ENCODE measurements at places on chromosomes 2 and 18.

- DNase-seq = no peak
Measured at GRCh38 chr2:160735696-160736095, 242.1 kb upstream of the RBMS1 start.

DNA sequence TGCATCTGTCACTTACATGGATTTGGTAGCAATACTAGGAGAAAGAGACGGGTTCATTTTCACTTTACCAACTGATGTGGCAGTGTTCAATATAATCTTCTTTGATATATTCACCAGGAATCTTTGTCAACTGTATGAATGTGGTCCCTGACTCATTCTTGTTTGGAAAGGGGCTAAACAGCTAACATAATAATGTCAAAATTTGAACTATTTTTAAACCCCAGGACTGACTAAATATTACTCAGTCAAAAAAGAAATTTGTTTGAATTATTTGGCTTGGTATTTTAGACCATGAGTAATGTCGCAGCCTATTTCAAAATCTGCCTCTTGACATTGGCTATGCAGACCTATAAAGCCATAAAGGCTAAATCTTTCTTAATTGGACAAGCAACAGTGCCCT lies 413.7 kb upstream of the RGPD4 start:
- DNase-seq = no peak

GRCh38 chr2:164903951-164904350 lies 51.4 kb downstream of the SLC38A11 start:
- peak; percentile 32 for DNase-seq

DNA sequence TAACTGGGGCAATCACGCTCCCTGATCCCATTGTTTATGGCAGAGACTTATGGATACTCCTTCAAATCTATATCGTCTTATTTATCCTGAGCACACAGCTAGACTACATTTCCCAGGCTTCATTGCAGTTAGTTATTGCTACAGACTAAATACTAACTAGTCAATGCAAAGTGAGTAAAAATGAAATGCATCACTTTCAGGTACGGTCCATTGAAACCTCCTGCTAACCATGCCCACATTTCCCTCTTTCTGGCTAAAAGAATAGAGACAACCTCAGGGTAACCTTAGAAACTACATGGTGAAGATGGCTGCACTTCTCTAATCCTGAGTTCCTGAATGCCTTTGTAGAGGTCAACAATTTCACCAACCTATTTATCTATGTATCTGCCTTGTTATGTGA lies 437.4 kb downstream of the EPHA4 start:
- no peak for DNase-seq

DNA sequence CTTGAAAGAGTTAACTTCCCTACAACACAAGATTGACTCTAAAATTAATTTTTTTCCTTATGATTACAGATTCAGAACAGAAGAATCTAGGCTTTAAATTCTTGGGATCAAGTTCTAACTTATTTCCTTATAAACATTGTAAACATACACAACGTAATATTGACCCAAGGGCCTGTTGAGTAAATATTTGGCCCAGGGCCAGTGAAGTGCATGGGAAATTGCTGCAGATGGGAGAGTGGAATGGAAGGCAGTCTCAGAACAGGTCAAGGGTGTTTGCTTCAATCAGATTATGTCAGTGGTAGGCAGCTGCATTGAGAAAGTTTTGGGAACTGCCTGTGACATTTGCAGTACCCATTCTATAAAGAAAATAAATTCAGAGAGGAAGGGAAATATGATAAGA lies 137.6 kb downstream of the MYO1B start:
- DNase-seq = peak; percentile 72

GRCh38 chr2:108414945-108415344 lies 34.1 kb upstream of the GCC2 start:
- DNase-seq = no peak

- peak; percentile 38 for DNase-seq
Measured at GRCh38 chr2:191318729-191319078, 73.5 kb downstream of the MYO1B start.

DNA sequence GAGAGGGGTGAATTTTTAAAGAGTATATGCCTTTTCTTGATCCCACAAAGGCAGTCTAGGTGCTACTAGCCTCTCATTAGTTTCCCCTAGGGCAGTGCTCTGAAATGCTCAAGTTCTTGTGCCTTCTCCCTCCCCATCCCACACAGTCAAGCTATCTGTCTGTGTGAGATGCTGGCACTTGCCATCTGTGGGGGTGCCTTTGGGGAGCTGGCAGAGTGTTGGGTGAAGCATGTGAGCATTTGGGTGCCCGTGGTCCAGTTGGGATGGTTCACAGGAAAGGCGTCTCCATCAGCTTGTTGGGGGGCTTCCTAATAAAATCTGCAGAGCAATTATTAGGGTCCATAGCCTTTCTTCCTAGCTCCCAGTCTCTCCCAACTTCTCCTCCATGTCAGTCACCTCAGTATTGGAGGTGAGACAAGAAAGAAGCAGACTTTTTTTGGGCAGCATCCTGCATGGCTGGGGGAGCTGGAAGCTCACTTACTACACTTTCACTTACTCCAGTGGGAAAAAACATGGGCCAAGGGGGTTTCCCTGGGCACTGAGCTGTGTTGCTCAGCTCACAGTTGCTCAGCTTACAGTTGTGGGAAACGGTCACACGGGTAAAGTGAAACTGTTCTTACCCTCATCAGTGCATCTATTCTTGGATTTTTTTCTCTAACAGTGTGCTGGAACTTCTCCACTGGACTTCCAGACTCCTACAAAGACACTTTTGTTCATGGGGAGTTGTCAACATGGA lies 29.3 kb downstream of the COLEC11 start:
- DNase-seq = no peak

DNA sequence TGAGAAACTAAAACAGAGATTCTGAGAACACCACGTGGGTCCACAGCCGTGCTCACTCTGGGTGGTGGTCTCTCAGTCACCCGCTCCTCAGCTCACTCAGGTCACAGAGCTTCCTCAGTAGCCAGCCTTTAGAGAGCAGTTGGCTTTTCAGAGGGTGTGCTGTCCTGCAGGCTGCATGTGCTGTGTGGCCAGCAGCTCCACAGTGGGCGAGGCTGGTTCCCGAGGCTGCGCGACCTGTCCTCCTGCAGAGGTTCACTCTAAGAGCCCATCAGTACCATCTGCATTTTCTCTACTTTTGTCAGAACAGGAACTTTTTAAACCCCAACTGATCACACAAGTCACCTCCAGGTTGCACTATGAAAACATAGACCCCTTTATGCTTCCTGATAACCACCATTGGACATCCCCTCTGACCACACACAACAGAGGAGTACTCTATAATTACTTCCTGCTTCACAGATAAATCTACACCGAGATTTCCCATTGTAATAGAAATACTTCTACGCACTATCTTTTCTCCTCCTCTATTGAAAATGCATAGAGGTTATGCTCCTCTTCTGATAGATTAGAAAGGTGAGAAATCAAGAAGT lies 93.1 kb downstream of the GYPC start:
- DNase-seq = no peak

- DNase-seq = no peak
Measured at GRCh38 chr2:166972002-166972401, 83.7 kb downstream of the XIRP2 start.

- DNase-seq = no peak
Measured at GRCh38 chr2:160308915-160309314, 108.8 kb upstream of the ITGB6 start.

GRCh38 chr2:151306621-151307020 lies 17.2 kb upstream of the NMI start:
- DNase-seq = no peak

GRCh38 chr2:47288864-47289263 lies 114.1 kb upstream of the MSH2 start:
- DNase-seq = no peak

GRCh38 chr18:24922491-24922890 lies 429.5 kb downstream of the ZNF521 start:
- no peak for DNase-seq

GRCh38 chr18:23538001-23538400 lies 34.7 kb downstream of the RMC1 start:
- no peak for DNase-seq

DNA sequence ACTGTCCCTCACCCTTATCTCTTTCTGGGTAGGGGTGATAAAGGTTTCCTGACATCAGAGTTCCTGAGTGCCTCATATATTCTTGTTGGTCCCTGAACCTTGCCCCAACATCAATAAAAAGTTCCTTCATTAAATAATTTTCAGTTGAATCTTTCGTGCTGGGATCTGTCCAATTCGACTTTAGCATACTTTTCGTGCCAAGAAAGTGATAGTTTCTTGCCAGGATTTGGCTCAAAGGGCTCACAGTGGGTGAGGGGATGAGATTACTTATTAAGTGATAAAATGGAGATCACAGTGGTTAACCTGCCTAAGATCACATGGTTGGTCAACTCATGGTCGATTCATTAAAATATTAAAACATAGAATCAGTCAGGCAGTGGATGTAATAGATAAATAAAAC lies 93.8 kb upstream of the SLC8A1 start:
- no peak for DNase-seq

- no peak for DNase-seq
Measured at GRCh38 chr2:240782221-240782885, 37.7 kb downstream of the KIF1A start.

DNA sequence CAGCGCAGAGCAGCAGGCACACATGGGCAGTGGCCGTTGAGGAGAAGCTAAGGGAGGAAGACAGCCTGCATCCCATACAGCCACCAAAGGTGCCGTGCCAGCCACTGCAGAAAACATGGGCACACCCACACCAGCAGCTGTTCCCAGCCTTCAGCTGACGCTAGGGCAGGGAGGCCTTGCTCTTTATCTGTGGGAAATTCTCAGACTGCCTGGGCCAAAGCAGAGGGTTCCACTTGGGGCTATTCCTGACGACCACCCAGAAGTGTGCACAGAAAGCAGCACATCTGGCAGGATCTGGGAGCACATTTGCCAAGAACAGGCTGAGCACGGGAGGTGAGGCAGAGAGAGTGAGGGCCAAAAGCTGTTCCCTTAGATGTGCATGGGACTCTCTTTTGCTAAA lies 101.3 kb upstream of the SOX11 start:
- no peak for DNase-seq

DNA sequence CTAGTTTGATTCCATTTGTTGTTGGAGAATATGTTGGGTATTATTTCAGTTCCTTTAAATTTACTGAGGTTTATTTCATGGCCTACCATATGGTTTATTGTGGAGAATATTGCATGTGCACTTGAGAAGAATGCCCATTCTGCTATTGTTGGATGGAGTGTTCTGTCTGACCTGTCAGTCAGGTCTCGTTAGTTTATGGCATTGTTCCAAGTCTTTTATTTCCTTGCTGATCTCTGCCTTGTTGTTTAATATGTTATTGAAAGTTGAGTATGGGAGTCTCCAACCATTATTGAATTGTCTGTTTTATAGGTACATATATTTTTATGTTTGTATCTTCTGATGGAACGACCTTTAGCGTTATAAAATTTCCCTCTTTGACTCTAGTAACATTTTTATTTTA lies 86.3 kb downstream of the PTPN4 start:
- DNase-seq = no peak

- peak; percentile 19 for DNase-seq
Measured at GRCh38 chr2:196131384-196131937, 39.9 kb downstream of the STK17B start.

DNA sequence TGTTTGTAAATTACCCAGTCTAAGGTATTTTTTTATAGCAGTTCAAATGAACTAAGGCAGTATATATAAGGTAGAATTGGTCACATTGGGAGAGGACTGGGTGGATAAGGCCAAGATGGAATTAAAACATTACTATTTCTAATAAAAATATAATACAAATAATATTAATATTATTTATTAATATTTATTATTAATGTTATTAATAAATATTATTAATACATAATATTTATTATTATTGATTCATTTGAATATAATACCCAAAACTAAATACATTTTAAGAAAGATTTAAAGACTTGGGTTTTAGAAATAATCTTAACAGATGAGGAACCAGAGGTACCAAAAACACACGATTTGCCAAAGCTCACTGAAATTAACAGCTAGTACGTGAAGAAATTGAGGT lies 30.5 kb upstream of the MC2R start:
- no peak for DNase-seq

DNA sequence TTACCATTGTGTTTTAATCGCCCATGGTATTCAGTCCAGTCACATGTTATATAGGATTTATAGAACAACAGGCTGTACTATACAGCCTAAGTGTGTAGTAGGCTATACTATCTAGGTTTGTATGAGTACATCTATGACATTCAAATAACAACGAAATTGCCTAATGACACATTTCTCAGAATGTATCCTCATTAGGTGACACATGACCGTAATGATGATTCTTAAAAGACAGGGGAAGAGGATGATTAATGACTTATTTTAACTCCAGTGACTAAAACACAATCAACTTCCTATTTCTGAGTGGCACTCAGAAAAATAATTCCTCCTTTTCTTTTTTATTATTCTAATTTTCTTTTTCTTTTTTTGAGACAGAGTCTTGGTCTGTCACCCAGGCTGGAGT lies 63.0 kb upstream of the ACSL3 start:
- no peak for DNase-seq

- no peak for DNase-seq
Measured at GRCh38 chr2:174015428-174015827, 50.3 kb upstream of the SP3 start.

DNA sequence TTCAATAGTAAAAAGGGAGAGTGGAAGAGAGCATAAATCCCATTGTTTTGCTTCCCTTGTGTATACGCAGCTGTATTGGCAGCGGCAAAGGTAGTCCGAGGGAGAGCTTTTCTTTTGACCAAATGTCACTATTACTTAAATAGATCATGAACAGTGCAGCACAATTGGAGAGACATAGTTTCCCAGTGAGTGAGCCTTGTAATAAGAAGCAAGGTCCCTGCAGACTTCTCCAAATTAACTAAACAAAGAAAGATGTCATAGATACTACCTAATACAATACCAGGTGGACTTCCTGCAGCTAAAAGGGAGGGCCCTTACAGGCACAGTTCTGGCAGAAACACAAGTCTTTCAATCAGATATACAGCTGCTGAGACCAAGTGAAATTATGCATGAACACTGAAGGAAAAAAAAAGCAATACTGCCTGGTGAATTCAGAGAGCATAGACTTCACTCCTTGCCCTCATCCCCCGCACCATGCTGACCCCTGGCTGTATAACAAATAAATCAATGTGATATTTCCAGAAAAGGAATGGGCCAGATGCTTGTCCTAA lies 404.7 kb upstream of the CDH2 start:
- no peak for DNase-seq

DNA sequence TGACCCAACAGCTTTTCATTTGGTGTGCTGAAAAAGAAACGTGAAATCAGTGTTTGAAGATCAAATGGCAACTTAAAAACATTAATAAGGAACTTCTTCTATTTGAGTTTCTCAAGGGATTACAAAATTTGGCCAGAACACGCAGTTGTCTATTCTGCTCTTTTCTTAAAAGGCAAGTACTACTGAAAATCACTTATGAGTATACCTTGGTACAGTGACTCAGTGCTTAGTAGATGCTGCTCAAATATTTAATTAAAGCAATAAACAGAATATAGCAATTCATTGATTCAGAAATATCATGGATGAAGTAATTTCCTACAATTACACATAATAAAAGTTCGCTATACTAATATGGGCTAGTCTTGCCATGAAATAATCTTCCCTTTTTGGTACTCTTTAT lies 38.2 kb upstream of the MCM6 start:
- no peak for DNase-seq

- DNase-seq = no peak
Measured at GRCh38 chr2:21382701-21383520, 259.1 kb downstream of the TDRD15 start.
